Natural killer cell (primary cell): ENCODE measurements at places on chromosomes 1 and 21. TPM values are rescaled to one million over a fixed set of nuclear protein-coding genes. Genes with fewer than 3 reads are reported as not detected.

The OPTC gene
- not detected for total RNA-seq

The NT5C1A gene
- not detected for total RNA-seq

The SSU72 gene
- 107 TPM for total RNA-seq

The MMP23B gene
- 82.9 TPM for total RNA-seq

GRCh38 chr21:41865002-41865777 is 14.0 kb downstream of the PRDM15 start:
- no peaks in the 10 kb centered on the region for H3K27me3 ChIP-seq
- no peaks in the 10 kb centered on the region for H3K36me3 ChIP-seq

- no peaks in the 10 kb centered on the region for H3K4me1 ChIP-seq
- H3K27me3 ChIP-seq, result no peaks in the 10 kb centered on the region
- H3K36me3 ChIP-seq, result no peaks in the 10 kb centered on the region
These were observed 29.4 kb upstream of the KCNJ15 start for GRCh38 chr21:38227401-38227800.

DNA sequence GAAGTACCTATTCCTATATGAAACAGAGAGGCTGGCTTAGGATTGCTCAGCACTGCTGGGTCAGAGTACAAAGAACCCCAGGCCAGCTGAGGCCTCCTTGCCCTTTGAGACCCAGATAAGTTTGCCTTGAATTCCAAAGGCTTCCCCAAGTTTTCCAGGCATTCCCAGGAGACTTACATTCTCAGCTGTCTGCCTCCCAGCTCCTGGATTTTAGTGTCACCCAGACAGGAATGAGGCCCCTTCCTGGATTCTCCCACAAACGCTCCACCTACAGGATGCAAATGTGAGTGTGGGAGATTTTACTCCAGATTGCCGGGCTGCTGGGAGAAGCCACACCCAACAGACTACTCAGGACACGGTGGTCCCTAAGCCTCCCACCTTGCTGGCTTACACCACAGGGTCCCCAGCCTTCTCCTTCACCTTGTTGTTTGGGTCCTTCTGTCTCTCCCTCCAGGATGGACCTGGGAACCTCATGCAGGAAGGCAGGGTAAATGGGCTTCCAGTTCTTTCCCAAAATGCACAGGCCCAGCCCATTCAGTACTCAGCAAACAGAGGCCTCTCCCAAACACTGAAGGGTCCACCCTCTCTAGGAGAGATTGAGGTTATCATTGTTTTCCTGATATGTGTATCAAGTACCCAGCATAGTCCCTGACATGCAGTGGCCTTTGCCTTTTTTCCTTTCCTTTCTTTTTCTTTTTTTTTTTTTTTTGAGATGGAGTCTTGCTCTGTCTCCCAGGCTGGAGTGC is 10.6 kb downstream of the RHBG start:
- H3K27me3 ChIP-seq, result no peaks in the 10 kb centered on the region
- no peak overlapping the region for H3K4me3 ChIP-seq
- no peak for DNase-seq
- no peaks in the 10 kb centered on the region for H3K36me3 ChIP-seq
- no peaks in the 10 kb centered on the region for H3K4me1 ChIP-seq

DNA sequence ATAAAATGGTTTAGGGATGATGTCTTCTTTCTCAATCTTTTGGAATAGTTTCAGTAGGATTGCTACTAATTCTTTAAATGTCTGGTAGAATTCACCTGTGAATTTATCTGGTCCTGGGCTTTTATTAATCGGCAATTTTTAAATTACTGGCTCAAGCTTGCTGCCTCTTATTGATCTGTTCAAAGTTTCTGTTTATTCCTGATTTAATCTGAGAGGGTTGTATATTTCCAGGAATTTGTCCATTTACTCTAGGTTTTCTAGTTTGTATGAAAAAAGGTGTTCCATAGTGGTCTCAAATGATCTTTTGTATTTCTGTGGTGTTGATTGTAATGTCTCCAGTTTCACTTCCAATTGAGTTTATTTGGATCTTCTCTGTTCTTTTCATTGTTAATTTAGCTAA is 617.8 kb downstream of the LTN1 start:
- DNase-seq, result no peak
- no peaks in the 10 kb centered on the region for H3K4me1 ChIP-seq
- H3K27me3 ChIP-seq, result no peaks in the 10 kb centered on the region
- H3K27ac ChIP-seq, result no peak overlapping the region
- H3K4me3 ChIP-seq, result no peak overlapping the region

- H3K4me3 ChIP-seq, result no peak overlapping the region
- peaks cover 60% of the 10 kb centered on the region for H3K36me3 ChIP-seq
- H3K27ac ChIP-seq, result no peak overlapping the region
These were observed 7.1 kb downstream of the SSBP3 start for GRCh38 chr1:54398963-54399528.

DNA sequence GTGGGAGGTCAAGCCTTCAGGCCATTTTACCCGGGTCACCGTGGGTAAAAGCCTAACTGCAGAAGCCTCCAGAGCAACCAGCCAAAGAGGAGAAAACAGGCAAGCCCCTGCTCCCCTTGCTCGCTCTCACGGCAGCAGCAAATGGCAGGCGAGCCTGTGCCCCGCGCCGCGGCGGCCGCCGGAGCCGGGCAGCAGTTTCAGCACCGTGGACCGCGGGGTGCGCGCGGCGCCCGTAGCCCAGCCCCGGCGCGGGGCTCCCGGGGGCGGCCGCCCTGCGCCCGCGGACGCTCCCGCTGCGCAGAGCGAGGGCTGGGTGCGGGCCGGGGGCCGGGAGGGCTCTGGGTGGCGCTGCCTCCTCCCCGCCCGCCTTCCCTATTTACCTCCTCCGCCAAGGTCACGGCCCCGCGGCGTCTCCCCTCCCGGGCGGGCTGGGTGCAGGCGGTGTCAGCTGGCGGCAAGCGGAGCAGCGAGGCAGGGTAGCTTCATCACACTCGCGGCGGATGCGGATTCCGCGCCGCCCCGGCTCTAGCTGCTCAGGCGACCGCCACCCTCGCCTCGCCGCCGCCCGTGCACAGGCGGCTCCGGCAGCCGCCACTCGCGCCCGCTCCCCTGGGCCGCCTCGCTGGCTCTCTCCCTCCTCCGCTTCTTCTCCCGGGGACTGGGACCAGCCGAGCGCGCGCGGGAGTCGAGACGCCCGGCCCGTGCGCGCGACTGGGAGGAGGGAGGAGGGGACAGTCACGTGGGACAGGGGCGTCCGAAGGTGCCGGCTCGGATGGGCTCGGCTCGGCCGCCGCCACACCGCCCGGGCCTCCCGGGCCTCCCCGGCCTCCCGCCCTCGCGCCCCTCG is at the start of gene RGS7:
Gene RGS7 (minus strand): TSS at position 687 of the 847 bp plus-strand sequence.
- no peak within 1 kb of the TSS for H3K27ac ChIP-seq
- no peaks in the 10 kb centered on the region for H3K4me1 ChIP-seq
- no peak within 1 kb of the TSS for H3K4me3 ChIP-seq
- H3K36me3 ChIP-seq, result no peaks in the 10 kb centered on the region

GRCh38 chr1:24975391-24975790 is 45.3 kb upstream of the RUNX3 start:
- H3K4me1 ChIP-seq, result peaks cover 29% of the 10 kb centered on the region
- no peaks in the 10 kb centered on the region for H3K27me3 ChIP-seq
- no peak overlapping the region for H3K27ac ChIP-seq
- no peaks in the 10 kb centered on the region for H3K36me3 ChIP-seq
- no peak for DNase-seq

DNA sequence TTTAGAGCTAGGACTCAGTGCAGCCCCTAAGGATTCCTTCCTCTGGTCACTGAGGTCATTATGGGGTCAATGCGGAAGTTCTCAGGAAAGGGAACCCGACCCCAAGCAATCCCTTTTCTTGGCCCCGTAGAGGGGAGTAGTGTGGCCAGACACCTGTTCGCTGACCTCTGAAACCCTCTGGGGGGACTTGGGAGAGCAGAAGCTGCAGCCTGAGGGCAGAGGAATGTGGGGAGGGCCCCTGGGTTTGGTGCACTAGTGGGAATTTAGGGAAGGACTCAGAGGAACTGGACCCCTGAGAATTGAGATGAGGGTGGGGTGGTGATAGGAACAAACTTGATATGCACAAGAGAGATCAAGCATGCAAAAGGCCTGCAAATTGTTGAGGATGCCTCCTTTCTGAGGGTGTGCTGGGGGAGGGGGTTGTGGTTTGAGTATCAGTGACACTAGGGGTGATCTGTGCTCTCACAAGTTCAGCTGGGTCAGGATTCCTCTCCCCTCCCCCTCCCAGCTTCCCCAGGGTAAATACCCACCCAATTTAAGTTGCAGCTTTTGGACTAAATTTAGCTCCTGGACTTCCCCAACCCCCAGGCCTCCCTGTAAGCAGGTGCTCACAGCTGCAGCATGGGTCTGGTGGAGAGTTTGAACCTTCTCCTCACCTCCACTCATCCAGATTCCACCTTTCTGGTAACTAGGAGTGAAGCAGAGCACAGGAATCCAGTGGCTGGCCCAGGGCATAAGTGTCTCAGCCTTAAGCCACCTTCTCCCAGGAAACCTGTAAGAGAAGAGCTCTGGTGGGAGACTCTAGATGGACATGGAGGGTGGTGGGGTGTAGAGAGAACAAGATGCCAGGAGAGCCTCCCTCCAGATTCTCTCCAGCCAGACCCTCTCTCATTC is 13.5 kb downstream of the ADAMTSL4 start:
- H3K27me3 ChIP-seq, result no peaks in the 10 kb centered on the region
- no peaks in the 10 kb centered on the region for H3K36me3 ChIP-seq
- peak overlapping the region; percentile 95 for H3K27ac ChIP-seq
- peaks cover 86% of the 10 kb centered on the region for H3K4me1 ChIP-seq

- no peak overlapping the region for H3K27ac ChIP-seq
- no peak for DNase-seq
- no peak overlapping the region for H3K4me3 ChIP-seq
- H3K4me1 ChIP-seq, result no peaks in the 10 kb centered on the region
- no peaks in the 10 kb centered on the region for H3K27me3 ChIP-seq
These were observed 57.6 kb downstream of the NENF start for GRCh38 chr1:212490276-212490675.

DNA sequence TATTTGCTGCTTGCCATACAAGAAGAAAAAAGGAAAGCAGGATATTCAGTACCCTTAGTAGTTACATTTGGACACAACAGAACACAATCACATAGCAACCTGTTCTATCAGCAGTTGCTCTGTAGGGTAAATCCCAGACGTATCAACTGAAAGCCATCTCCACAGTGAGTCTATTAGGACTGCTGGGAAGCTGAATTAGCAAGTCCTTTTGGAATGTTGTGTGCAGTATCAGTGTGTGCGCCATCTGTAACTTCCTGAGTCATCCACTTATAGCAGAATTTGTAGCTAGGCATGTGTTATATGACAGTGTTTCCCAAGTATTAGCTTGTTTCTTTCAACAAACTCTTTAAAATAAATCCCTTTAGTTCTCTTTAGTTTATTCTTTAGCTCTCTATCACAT is 21.3 kb downstream of the CCDC30 start:
- no peak overlapping the region for H3K27ac ChIP-seq
- no peaks in the 10 kb centered on the region for H3K27me3 ChIP-seq
- no peaks in the 10 kb centered on the region for H3K4me1 ChIP-seq
- peaks cover 5% of the 10 kb centered on the region for H3K36me3 ChIP-seq
- no peak for DNase-seq
- no peak overlapping the region for H3K4me3 ChIP-seq
